ENCODE measurements at places on chromosomes 1 and 21. TPM values are rescaled to one million over a fixed set of nuclear protein-coding genes. Genes with fewer than 3 reads are reported as not detected.

GRCh38 chr1:182143825-182144645 is 82.5 kb upstream of the ZNF648 start:
- DNase-seq = peak; percentile 81

- no peak for DNase-seq
Observed at GRCh38 chr1:79716447-79716846, 709.9 kb upstream of the ADGRL4 start.

DNA sequence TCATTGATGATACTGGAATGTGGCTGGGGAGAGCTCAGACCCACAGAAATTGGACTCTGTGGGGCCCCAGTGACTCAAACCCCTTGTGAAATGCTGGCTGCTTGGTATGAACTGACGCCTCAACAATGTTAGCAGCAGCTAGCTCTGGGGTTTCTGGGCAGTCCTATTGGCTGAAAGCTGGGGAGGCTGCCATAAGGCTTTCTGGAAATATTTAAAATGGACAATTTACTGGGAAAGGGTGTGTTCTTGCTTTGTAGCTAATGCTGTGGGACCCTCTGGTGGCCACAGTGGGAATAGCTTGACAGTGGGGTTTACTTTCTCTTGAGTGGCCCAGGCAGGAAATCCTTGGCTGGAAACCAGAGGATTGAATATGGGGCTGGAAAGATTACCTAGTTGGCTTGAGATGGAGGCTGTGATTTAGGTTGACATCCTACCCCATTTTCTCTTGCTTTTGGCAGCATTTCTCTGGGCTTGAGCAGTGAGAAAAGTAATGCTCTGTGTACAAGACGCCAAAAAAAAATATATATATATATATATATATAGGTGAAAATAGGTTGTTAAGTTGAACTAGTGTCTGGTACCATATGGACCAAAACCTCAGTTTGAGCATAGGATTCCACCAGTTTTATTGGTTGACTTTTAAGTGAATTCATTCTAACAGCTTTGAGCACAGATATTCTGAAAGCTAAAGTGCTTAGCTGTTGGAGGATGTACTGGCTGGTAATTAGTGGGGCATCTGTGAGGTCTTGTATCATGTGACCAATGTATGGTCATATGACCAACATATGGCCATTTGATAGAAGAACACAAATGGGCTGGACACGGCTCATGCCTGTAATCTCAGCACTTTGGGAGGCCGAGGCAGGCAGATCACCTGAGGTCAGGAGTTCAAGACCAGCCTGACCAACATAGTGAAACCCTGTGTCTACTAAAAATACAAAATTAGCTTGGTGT is 8.2 kb upstream of the S100A10 start:
- peak; percentile 90 for DNase-seq

- no peak for DNase-seq
Observed at GRCh38 chr21:33088384-33088783, 18.4 kb downstream of the OLIG1 start.

DNA sequence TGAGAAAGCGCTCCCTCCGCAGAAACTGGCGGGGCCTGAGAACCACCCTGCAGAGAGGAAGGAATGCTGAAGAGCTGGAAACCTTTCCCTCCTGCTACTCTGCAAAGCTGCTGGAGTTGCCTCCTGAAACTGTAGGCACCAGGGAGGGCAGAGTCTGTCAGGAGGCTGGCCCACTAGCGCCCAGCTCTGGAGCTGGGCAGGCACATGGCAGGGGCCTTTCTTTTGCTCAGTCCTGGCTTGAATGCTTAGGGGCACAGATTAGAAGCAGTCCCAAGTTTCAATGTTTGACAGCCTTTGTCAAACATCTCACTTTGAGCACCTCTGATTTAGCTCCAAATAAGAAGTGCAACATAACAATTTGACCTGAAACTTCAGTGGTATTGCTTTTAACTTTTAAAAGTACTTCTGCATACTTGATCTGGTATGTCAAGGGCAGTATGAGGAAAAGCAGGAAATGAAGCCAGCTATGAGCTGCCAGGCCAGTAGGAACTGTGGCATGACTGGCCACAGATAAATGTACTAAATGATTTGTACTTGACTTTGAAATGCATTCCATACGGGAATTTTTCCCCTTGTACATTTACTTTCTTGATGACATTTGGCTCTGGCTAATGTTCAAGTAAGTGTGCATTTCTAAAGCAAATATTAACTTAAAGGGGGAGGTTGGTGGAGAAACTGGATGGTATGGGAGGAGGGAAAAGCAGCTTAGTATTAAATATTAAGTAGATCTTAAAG is 7.2 kb downstream of the C1orf116 start:
- peak; percentile 53 for DNase-seq

GRCh38 chr1:76989976-76990375 is 122.7 kb downstream of the ST6GALNAC5 start:
- no peak for DNase-seq

- DNase-seq = no peak
Observed at GRCh38 chr21:21406921-21407320, 408.7 kb downstream of the NCAM2 start.

GRCh38 chr1:110047463-110047862 is 13.0 kb downstream of the STRIP1 start:
- no peak for DNase-seq

- no peak for DNase-seq
Observed at GRCh38 chr1:43994071-43994470, 2.7 kb downstream of the CCDC24 start.

DNA sequence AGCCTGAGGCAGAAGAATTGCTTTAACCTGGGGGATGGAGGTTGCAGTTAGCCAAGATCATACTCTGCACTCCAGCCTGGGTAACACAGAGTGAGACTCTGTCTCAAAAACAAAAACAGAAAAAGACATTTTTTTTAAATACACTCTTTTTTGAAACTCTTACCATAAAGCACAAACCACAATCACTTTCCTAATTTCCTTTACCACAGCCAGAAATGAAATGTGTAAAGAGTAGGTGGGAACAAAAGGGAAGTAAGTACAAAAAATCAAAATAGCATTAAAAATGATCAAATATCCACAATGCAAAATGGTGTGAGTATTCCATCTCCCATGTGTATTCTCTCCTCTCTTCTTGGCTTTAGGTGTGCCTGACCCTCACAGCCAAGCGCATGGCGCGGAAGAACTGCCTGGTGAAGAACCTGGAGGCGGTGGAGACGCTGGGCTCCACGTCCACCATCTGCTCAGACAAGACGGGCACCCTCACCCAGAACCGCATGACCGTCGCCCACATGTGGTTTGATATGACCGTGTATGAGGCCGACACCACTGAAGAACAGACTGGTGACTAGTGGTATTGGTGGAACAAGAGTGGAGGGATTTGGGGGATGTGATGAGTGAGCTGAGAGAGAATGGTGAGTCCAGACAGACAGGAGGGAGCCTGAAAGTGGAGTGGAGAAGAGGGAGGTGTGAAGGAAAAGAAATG is 14.9 kb downstream of the ATP1A4 start:
- peak; percentile 63 for DNase-seq

GRCh38 chr1:173020138-173020750 is 30.5 kb downstream of the TNFSF18 start:
- DNase-seq = no peak

GRCh38 chr1:167526667-167527383 is 8.5 kb upstream of the CD247 start:
- no peak for DNase-seq

- DNase-seq = no peak
Observed at GRCh38 chr1:35882586-35882944, 444 bp upstream of the AGO1 start.

- peak; percentile 78 for DNase-seq
Observed at GRCh38 chr1:46757247-46757955, 38.5 kb upstream of the EFCAB14 start.

- DNase-seq = no peak
Observed at GRCh38 chr1:223717123-223717522, 4.8 kb downstream of the CAPN2 start.

DNA sequence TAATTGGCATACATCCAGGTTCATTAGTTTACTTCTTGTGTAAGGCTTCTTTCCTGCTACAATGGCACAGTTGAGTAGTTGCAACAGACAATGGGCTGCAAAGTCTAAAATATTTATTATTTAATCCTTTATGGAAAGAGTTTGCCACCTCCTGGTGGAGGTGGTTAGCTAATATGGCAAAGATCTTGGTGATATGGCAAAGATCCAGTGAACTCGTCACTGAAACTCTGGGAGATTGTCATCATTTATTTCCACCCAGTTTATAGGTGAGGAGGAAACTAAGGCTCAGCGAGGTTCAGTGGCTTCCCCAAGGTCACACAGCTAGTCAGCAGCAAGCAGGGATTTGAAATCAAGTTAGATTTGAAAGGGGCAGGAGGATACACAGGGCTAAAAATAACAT is 16.1 kb upstream of the IFFO2 start:
- DNase-seq = no peak

DNA sequence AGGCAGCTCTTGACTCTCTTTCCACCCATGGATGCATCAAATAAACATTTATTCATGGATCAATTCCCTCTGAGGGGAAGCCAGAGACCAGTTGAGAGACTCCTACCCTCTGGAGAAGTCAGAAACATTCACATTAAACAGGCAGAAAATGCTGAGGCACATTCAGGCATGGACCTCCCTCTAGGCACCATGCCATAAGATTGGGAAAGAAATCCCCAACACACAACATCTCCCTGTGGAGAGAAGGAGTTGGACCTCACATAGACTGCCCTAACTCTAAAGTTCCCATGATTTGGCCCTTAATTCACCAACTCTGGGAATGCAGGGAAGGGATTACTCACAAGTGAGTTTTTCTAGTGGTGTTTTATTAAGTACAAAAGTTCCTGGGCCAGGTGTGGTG is 415.3 kb upstream of the C1orf87 start:
- DNase-seq = no peak

DNA sequence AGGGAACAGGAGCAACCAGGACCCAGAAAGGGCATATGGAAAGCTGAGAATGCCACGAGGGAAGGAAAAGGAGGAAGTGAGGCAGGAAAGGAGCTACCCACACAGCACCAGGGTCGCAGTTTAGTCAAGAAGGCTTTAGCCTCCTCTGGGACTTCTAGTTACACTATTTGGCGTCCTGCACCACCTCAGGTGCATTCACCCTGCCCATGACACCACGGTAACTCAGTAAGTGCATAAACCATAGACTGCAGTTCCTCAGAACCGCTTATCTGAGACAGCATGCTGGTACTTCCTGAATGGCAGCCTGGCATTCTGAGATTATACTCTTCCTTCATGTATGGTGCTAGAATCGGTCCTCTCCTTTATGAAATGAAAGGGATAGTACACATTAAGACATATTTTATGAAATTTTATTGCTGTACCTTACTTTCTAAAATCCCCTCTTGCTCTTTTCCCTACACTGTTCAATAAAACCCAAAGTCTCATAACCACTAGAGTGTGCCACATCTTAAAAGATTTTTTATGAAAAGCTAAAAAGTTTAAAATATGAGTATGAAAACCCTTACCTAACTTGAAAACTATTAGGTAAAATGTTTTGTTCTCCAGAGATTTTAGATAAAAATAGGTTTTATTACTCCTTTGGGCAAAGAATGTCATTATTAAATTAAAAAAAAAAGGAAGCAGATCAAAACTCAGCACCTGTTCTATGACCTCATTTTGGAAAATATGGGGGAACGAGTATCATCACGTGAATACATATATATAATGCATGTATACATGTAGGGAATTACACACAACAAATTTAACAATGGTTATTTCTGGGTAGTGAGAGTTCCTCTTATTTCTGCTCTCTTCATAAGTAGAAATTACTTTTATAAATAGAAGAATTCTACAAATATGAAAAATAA is 67.3 kb downstream of the VAV3 start:
- DNase-seq = no peak

GRCh38 chr1:36351227-36351977 is 28.0 kb upstream of the EVA1B start:
- no peak for DNase-seq

- no peak for DNase-seq
Observed at GRCh38 chr1:119294722-119295121, 73.9 kb upstream of the HAO2 start.

Gene GREM2
- total RNA-seq = 0.74 TPM

Gene DNAH14
- 14.4 TPM for total RNA-seq

Gene C1orf210
- total RNA-seq = 19.1 TPM

Gene RNF207
- total RNA-seq = 14.0 TPM

Gene CAMSAP2
- total RNA-seq = 30.7 TPM
